ENCODE measurements at places on chromosomes 5 and 9.

DNA sequence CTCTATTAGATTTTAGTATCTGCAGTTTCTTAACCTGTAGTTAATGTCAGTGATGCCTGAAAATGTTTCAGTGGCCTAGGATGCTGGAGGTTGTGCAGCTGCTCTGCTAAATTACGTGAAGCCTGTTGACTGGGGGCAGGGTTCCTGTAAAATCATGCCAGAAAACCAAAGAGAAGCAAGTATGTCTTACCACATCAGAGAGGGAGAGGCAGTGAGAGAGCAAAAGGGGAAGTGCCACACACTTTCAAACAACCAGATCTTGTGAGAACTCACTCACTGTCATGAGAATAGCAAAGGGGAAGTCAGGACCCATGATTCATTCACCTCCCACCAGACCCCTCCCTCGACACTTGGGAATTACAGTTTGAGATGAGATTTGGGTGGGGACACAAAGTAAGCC is 83.9 kb upstream of the CYLC2 start:
- no peak for DNase-seq

GRCh38 chr5:139642891-139643871 is 5.0 kb upstream of the CXXC5 start:
- DNase-seq, result no peak

DNA sequence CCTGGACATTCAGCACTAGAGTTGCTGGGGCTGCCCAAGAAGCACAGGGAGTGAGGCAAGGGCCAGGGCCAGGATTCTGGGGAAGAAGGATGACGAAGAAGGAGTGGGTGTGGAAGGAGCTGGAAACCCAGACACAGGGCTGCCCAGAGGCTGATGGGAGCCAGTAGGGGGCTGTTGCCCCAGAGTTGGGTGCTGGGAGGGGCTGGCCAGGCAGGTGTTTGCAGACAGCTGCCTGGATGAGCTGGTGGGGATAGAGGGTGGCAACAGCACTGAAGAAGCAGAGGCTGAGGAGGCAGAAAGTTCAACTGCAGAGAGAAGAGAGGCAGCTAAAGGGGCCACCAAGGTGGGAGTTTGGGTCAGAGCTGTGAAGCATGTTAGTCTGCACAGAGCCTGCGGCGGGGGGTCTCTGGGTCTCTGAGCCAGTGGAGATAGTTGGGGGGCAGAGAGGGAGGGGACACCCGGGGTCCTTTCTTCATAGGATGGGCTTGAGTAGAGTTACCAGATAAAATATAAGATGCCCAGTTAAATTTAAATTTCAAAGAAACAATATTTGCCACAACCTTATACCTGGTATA is 2.5 kb upstream of the AQP7 start:
- DNase-seq, result no peak

DNA sequence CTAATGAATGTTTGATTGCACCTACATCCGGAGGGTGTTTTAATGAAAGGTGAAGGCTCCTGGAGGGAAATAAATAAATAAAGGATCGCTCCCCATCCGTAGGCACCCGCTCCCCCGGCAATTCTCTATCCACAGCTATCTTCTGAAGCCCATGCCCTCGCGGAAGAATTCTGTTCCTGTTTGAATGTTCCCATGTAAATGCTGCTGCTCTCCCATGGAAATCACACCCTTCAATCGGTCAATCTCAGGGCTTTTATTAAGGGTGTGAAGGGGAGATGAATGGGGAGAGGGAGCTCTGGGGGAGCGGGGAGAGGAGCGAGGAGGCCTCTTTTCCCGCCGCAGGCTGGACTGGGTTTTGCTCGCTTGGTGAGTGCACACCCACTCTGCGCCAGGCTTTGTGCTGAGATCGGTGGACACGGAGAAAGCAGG is 21.1 kb upstream of the ARAP3 start:
- DNase-seq, result no peak

- no peak for DNase-seq
These were observed 110.5 kb downstream of the GAS1 start for GRCh38 chr9:86836797-86837196.

GRCh38 chr9:16794871-16795639 is 75.4 kb downstream of the BNC2 start:
- no peak for DNase-seq

GRCh38 chr9:121225240-121225639 is 23.6 kb upstream of the RAB14 start:
- DNase-seq, result no peak

DNA sequence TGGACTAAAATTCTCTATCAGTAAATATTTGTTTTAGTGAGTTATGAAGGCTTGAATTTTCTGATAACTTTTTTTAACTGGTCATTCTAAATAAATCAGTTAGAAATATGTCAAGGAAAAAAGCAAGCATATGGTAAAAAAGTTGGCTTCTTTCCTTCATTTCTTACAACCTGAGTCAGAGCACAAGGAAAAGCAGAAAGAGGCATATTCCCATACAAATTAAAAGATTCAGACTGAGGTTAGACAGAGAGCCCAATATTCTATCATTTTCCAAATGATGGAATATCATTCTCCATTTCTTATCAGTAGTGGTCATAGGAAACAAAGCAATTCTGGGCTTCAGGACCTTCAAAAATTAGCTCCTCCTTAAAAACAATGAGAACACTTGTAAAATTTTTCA is 732.1 kb downstream of the MAT2B start:
- no peak for DNase-seq

GRCh38 chr5:64822320-64822719 is 53.6 kb downstream of the CWC27 start:
- no peak for DNase-seq

- no peak for DNase-seq
These were observed 16.5 kb downstream of the DNAJA1 start for GRCh38 chr9:33041432-33042188.

- no peak for DNase-seq
These were observed 259.5 kb downstream of the BNC2 start for GRCh38 chr9:16611001-16611400.

GRCh38 chr5:45205403-45205961 is 396.7 kb downstream of the MRPS30 start:
- no peak for DNase-seq

DNA sequence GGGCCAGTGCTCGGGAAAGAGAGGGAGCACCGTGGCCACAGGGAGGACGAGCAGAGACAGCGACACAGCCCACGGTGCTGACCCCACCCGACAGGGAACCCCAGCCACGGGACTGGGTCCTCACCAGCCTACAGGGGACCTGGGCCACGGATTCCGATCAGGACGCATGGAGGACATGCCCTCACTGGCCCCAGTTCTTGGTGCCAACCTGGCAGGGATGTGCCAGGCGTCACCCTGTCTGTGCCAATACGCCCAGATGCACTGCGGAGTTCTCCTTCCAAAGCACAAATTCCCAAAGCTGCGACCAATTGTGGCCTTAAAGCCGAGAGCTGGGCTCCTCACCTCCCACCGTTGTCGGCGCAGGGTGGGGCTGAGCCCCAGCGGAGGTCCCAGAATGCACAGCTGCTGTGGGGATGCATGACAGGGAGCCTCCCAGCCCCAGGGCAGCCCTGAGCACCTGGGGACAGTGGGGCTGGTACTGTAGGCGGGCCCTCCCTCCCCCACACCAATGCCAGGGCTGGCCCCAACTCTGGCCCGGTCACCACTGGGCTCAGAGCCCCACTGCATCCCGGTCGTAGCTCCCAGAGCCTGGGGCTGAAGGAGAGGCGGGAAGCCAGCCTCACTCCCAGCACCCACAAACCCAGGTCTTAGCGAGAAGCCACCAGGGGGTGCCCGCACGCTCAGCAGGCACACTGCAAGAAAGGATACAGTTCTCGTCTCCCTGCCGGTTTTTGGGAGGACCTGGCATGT is 44.2 kb downstream of the NKD2 start:
- DNase-seq, result no peak

DNA sequence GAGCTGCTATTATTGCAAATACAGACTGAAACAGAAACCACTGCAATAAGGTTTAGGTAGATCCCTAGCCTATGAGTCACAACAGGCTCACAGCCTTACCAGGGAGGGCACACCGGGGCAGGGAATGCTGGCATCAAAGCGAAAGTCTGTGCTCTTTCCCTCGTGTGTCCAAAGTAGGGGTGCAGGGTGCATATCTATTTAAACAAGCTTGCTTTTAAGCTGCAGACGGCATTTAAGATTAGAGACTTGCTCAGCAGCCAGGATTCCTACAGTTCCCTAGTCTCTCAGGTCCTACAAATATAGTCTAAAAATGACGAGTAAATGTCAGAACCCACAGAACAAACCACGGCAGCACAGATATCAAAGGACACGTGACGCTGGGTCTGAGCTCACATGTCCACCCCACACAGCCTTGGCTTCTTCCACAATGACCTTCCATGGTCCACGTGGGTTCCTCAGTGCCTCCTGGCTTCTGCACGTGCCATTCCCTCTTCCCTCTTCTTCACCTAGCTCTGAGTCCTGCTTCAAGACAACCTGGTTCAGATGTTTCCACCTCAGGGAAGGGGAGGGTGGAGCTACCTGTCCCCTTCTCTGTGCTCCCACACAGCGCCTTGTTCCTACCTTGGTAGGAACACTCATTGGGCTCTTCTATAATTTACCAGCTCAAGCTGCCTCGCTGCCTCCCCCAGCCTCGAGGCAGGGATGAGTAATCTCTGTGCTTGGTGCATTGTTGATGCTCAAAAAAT is 193.2 kb downstream of the MAPKAP1 start:
- peak; percentile 12 for DNase-seq

DNA sequence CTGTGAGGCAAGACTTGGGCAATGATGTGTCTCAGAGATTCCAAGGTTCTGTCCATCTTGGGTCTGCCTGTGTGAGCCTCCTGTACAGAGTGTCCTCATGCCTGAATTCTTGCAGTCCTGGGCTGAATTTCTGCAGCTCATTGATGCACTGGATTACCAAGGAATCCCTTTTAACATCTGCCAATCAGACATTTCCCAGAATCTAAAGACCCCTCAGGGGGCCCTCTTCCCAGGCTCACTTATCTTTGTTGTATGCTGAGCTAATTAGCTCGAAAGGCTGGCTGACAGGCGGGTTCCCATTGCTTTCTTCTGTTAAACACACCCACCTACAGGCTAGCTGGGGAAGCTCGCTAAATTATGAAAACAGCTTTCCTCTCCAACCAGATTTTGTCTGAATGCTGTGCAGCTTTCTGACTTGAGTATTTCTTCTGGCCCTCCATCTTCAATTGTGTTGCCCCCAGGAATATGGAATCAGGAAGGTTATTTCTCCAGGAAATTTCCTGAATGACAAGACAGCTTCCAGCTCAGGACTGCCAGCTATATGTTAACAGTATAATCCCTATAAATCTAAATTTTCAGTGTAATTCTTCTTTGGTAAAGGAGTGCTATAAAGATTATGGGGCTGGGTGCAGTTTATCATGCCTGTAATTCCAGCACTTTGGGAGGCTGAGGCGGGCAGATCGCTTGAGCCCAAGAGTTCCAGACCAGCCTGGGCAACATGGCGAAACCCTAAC is at the start of gene LIX1:
Gene LIX1, minus strand, starts transcription at position 91 of the 734 bp plus-strand sequence. Its CDS starts 35 bp downstream, at position 56.
- peak; percentile 10 for DNase-seq

DNA sequence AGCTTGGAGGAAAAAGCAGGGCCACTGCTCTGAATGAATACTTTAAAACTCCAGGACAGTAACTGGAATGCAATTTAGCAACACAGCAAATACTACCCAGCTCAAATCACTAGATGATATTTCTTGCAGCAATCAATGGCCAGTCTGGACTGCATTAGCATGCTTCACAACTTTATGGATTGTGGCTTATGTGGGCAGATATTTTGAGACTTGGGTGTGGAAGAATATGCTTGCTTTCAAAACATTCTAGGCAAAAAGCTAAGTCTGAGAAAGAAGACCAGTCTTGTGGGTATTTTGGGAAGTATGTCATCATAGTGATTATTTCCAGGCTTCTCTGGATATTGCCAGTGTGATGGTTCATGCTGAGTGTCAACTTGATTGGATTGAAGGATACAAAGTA is 3.1 kb downstream of the RANBP3L start:
- DNase-seq, result no peak
